ENCODE measurements at places on chromosomes 13 and 19. TPM values are rescaled to one million over a fixed set of nuclear protein-coding genes. Genes with fewer than 3 reads are reported as not detected.

The MTIF3 gene
- 31.7 TPM for total RNA-seq

The KLK10 gene
- total RNA-seq: not detected

The SLC1A6 gene
- total RNA-seq: not detected

The KIR3DL1 gene
- total RNA-seq: not detected

The IGFLR1 gene
- total RNA-seq: 0.72 TPM

The WTIP gene
- total RNA-seq: 35.0 TPM

DNA sequence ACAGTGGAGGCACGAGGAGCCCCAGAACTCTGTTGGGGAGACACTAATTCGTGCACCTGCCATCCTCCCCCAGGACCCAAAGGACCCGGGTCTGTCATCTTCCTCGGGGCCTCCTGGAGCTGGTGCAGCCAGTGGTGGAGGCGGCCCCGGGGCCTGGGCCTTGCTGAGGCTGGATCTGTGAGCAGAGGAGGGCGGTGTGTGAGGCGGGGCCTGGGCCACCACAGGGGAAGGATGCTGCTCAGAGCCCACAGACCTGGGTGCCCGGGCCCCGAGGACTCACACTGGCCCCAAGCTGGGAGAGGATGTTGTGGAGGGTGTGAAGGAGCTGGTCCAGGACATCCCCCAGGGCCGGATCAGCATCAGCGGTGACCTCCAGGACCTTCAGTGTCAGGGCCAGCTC lies 8.3 kb downstream of the IFNL3 start:
- H3K27me3 ChIP-seq: peaks cover 26% of the 10 kb centered on the region
- DNase-seq: no peak
- H3K36me3 ChIP-seq: no peaks in the 10 kb centered on the region
- no peak overlapping the region for H3K4me3 ChIP-seq

DNA sequence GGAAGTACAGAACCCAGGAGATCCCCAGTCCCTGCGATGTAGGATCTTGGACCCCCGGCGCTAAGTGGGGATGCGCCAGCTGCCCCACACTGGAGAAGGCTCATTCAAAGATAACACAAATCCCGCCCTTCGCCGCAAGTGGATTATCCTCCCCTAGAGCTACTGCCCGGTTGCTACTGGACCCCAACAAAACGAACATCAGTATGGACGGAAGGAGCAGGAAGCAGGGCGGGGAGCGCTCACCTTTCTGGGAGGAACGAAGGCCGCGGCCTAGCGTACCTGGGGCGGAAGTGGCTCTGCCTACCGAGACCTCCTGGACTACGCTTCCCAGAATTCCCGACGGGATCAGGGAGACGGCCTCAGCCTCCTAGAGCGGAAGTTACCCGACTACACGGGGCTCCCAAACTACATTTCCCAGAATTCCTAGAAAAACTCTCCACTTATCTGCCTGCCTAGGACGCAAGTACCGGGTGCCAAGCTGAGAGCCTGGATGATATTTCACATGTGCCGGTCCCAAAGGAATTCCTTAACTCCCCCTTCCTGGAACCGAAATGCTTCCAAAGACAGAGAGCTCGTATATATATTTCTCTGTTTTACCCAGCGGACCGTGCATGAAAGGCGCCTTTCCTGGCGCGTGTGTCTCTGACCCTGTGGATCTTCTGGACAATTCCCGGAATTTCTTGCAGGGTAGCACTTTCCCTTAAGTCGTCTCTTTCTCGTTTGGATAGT lies at the start of gene ZNF112:
Gene ZNF112 (minus strand): TSS at position 298 of the 729 bp plus-strand sequence. CDS start 16,141 bp downstream, outside the sequence.
- H3K27me3 ChIP-seq: no peaks in the 10 kb centered on the region
- DNase-seq: peak; percentile 91
- no peaks in the 10 kb centered on the region for H3K36me3 ChIP-seq
- peak within 1 kb of the TSS; percentile 79 for H3K27ac ChIP-seq
- H3K4me1 ChIP-seq: 0 out of 2 replicates have a peak, but pooled peaks cover 2% of the 10 kb centered on the region

DNA sequence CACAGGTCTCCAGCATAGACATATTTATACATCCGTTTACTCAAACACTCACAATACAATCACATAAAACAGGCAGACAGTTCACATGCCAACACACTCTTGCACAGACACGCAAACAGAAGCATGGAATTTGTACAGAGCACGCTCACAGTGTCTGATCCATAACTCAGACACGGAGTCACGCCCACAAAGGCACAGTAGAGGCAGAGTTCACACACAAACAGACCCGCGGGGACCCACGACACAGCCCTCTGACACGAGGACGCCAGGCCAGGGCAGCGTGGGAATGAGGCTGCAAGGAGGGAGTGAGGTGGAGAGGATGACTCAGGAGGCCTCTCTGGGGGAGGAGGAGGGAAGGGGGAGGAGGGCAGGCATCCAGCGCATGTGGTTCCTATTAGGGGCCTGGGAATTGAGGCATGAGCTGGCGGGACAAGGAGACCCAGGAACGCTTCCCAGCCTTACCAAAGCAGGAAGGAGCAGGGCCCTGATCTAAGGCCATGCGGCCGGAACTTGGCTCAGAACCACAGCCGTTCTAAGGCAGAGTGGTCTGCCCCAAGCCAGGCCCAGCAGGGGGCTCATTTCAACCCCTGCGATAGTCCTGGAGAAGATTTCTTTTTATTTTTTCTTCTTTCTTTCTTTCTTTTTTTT lies 9.1 kb upstream of the OLFM2 start:
- H3K27ac ChIP-seq: peak overlapping the region; percentile 84
- no peaks in the 10 kb centered on the region for H3K36me3 ChIP-seq
- H3K4me1 ChIP-seq: peaks cover 10% of the 10 kb centered on the region
- no peaks in the 10 kb centered on the region for H3K27me3 ChIP-seq

DNA sequence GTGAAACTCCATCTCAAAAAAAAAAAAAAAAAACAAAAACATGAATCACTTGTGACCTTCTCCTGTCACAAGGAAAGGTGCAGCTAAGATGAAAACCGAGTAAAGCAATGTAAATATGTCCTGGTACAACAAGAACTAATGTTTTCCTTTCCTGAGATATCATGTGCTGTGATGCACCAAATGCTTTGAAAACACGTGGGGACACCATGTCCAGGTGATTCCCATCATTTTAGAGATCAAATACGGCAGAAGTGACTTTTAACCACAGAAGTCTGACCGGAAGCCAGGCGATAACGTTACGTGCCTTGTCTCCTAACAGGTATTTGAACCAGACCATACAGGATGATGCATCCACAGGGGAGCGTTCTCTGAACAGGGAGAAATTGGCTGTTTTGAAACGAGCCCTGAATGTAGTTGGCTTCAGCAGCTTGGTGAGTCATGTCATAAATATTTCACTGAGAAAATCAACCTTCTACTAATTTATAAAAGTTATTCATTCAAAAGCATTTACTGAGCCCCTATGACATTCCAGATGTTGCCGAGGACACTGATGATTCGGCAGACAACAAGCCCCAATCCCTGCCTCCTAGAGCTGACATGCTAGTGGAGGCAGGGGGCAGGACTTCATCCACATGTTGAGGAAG lies 328.1 kb downstream of the MYO16 start:
- H3K4me1 ChIP-seq: peaks cover 3% of the 10 kb centered on the region
- H3K27ac ChIP-seq: peak overlapping the region; percentile 61
- DNase-seq: peak; percentile 85
- no peaks in the 10 kb centered on the region for H3K27me3 ChIP-seq
- no peaks in the 10 kb centered on the region for H3K36me3 ChIP-seq
- H3K4me3 ChIP-seq: no peak overlapping the region

DNA sequence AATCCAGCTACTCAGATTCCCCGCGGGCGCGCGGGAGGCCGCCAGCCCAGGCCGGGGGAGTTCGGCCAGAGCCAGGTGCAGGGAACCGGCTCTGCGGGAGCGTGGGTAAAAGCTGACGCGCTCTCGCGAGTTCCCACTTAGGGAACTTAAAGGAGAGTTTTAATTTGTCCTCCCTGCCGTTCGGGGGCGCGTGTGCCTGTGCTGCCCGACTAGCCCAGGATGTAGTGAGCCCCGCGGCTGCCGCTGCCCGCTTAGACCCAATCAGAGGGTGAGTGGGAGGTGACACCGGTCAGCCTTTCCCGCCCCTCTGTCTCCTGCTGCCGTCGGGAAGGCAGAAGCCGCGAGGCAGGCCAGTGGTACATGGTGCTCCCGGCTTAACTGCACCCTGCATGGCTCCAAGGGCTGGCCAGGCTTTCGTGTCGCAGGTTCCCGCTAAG lies 36.0 kb upstream of the NEK3 start:
- no peak overlapping the region for H3K27ac ChIP-seq
- H3K36me3 ChIP-seq: no peaks in the 10 kb centered on the region
- H3K27me3 ChIP-seq: no peaks in the 10 kb centered on the region
- no peaks in the 10 kb centered on the region for H3K4me1 ChIP-seq

DNA sequence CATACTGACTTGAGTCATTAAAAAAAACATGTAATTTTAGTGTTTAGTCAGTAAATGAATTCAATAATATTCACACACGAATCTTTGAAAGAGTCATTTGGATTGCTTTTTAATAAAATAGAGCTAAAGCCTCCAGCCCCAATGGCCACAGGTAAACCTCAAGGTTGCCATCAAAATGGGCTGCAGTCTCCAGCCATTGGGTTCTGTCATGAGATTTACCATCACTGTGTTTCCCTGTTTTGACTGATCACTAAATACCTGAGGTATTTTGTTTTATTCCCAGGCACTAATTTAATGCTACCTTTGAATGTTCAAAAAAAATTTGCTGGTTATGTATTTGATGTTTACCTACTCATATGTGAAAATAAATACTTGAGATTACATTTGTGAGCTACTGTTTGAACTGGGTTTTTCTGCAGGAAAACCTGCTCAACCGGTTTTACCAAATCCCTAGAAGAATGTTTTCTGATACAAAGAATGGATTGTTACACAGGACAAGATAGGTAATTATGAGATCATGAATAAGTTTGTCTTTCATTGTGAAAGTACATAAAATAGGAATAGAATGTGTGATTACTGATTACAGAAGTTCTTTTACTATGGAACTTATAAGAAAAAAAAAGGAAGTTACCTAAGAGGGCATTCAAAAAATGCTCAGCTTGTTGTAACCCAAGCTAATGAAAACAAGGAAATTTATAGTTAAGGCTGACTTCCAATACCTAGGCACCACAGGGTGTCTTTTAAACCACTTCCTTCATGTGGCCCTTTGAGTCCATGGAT lies 391.3 kb downstream of the EFNB2 start:
- DNase-seq: no peak
- H3K27ac ChIP-seq: peak overlapping the region; percentile 69
- no peaks in the 10 kb centered on the region for H3K36me3 ChIP-seq

- H3K4me1 ChIP-seq: no peaks in the 10 kb centered on the region
- H3K36me3 ChIP-seq: peaks cover 21% of the 10 kb centered on the region
- H3K27me3 ChIP-seq: no peaks in the 10 kb centered on the region
- no peak overlapping the region for H3K27ac ChIP-seq
Observed at GRCh38 chr19:50794074-50794875, 4.1 kb downstream of the ACP4 start.

DNA sequence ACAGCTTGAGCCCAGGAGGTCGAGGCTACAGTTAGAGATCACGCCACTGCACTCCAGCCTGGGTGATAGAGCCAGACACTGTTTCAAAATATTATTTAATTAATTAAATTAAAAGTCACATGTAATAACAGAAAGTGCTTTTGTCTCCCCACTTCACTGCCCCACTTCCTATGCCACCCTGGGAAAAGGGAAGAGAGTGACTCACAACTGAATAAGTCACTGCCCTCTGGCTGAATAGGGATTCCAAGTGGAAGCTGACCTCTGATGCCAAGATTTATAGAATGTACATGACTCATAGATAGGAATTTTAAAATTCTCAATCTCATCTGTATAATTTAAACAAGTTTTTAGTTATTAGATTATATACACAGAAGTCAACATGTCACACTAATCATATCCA lies 22.2 kb upstream of the ERVV-1 start:
- no peak overlapping the region for H3K4me3 ChIP-seq
- H3K36me3 ChIP-seq: peaks cover 6% of the 10 kb centered on the region
- DNase-seq: peak; percentile 37
- H3K27ac ChIP-seq: no peak overlapping the region

DNA sequence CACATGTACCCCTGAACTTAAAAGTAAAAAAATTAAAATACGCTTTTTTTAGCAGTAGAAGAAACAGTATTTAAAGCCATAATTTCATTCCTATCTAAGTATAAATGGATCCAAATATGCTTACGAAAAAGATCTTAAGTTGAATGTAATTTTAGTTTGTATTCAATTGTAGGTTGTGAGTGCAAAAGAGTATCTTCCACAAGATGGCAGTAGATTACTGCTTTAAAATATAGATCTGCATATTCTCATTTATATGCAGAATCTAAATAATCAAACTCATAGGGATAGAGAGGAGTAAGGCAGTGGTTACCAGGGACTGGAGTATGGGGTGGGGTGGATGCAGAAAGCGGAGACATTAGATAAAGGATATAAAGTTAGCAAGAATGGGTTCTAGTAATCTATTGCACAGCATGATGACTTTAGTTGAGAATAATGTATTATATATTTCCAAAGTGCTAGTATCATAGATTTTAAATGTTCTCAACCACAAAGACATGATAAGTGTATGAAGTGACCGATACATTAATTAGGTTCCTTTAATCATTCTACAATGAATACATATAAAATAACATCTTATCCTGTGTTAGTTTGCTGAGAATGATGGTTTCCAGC lies 14.2 kb downstream of the OR7A17 start:
- H3K36me3 ChIP-seq: no peaks in the 10 kb centered on the region
- no peak overlapping the region for H3K27ac ChIP-seq
- no peaks in the 10 kb centered on the region for H3K27me3 ChIP-seq
- DNase-seq: peak; percentile 11
- no peaks in the 10 kb centered on the region for H3K4me1 ChIP-seq

GRCh38 chr13:102977471-102977870 lies 88.7 kb downstream of the SLC10A2 start:
- no peaks in the 10 kb centered on the region for H3K36me3 ChIP-seq
- no peaks in the 10 kb centered on the region for H3K27me3 ChIP-seq
- H3K4me3 ChIP-seq: no peak overlapping the region
- DNase-seq: no peak
- no peaks in the 10 kb centered on the region for H3K4me1 ChIP-seq

GRCh38 chr13:71856548-71857043 lies 10.4 kb downstream of the DACH1 start:
- no peaks in the 10 kb centered on the region for H3K27me3 ChIP-seq
- H3K27ac ChIP-seq: no peak overlapping the region
- no peak for DNase-seq
- H3K4me1 ChIP-seq: no peaks in the 10 kb centered on the region
- H3K36me3 ChIP-seq: no peaks in the 10 kb centered on the region

DNA sequence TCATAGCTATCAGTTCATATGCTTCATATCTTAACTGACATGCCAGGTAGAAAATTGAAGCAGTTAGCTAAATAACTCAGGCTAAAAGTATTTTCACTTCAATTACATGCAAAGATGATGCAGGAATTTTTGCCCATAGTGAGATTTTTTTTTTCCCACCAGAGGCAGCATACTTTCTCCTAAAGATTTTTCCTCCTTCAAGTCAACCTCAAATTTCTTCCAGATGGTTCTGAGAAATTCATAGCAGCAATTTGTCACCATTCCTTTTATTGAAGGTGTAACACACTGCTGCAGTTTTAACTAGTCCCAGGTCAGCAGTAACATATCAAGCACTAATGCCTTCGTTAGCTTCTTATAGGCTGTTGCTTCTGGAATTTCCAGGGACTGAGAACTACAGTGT lies 141.9 kb downstream of the SUCLA2 start:
- no peak for DNase-seq
- no peak overlapping the region for H3K27ac ChIP-seq
- no peaks in the 10 kb centered on the region for H3K27me3 ChIP-seq
- no peaks in the 10 kb centered on the region for H3K4me1 ChIP-seq
- no peaks in the 10 kb centered on the region for H3K36me3 ChIP-seq

Data from IMR-90 (cell line).